ENCODE measurements at places on chromosomes 4 and X. TPM values are rescaled to one million over a fixed set of nuclear protein-coding genes. Genes with fewer than 3 reads are reported as not detected.

The TCEAL8 gene
- total RNA-seq, result 130 TPM

DNA sequence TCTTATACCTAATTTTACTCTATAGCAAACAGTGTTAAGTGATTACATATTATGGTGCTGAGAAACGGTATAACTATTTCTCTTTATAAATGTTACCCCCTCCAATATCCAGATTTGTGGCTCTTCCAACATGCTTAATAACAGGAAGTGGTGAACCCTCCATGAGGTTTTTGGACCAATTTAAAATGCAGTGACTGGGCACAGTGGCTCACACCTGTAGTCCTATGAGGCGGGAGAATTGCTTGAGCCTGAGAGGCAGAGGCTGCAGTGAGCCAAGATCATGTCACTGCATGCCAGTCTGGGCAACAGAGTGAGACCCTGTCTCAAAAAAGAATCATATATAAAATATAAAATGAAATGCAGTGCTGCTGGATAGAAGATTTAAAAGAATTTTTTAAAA lies 137.3 kb downstream of the MGST2 start:
- no peaks in the 10 kb centered on the region for H3K36me3 ChIP-seq
- H3K27ac ChIP-seq, result no peak overlapping the region
- H3K27me3 ChIP-seq, result peaks cover 18% of the 10 kb centered on the region
- no peaks in the 10 kb centered on the region for H3K4me1 ChIP-seq

The CTAG1B gene
- total RNA-seq, result not detected

DNA sequence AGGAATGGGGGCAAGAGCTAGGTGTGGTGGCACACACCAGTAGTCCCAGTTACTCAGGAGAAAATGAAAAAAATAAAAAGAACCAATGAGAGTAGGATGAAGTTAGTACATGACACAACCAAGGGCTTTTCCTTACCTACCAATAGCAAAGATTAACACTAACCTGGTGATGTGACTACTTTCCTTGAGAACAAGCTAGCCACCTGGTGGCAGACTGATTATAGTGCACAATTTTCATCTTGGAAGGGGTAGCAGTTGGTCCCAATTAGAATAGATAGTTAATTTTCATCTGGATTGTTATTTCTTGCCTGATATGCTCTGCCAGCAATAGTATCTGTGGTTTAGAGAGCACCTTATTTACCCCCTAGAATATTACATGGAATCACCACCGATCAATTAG lies 1216.8 kb upstream of the PABPC4L start:
- H3K36me3 ChIP-seq, result no peaks in the 10 kb centered on the region
- H3K4me1 ChIP-seq, result no peaks in the 10 kb centered on the region
- H3K4me3 ChIP-seq, result no peak overlapping the region

DNA sequence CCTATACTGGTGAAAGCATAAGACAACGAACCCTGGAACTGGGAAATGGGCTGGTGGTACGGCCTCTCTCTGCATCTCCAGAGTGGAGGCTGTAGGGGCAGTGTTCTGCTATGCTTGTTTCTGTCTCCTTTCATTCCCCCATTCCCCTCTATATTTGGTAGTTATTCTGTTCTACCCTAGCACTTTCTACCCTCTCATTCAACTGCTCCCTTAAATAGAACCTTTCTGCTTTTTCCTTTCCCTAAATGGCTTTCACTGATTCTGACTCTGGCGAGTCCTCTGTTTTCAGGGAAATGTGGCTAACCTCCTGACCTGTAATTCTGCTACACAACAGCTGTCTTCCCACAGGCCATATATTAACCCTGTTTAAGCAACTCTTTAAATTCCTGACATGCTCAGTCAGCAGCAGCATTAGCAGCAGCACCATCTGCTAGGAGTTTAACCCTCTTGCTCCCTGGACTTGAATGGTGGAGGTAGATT lies 94.2 kb downstream of the CXCL13 start:
- H3K27me3 ChIP-seq, result no peaks in the 10 kb centered on the region
- H3K4me3 ChIP-seq, result no peak overlapping the region
- no peak for DNase-seq
- no peak overlapping the region for H3K27ac ChIP-seq

The AKAP4 gene
- total RNA-seq, result not detected

DNA sequence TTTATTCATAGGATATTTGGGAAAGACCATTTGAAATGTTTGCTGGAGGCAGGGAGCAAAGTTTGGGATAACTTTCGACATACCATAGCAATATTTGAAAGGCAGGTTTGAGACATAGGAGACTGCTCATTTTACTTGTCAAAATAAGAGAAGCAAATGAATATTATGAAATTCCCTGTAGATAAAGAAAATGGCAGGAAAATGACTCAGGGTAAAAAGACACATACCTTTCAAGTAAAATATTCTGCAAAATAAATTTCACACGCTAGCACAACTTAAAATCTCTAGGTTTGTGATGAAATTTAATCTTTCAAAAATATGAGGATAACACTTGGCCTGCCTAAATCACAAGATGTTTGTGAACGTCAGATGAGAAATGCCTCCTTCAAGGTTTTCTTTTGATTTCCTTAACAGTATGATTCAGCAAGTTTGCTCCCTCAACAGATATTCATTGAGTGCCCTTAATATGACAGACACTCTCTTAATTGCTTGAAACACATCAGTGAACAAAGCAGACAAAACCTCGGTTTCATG lies 6.6 kb downstream of the TMEM156 start:
- no peaks in the 10 kb centered on the region for H3K27me3 ChIP-seq
- H3K27ac ChIP-seq, result peak overlapping the region; percentile 73
- H3K4me3 ChIP-seq, result no peak overlapping the region
- H3K36me3 ChIP-seq, result no peaks in the 10 kb centered on the region
- peak; percentile 72 for DNase-seq

GRCh38 chr4:7335344-7336066 lies 99.2 kb downstream of the PSAPL1 start:
- no peaks in the 10 kb centered on the region for H3K4me1 ChIP-seq
- H3K4me3 ChIP-seq, result no peak overlapping the region
- H3K36me3 ChIP-seq, result no peaks in the 10 kb centered on the region
- H3K27me3 ChIP-seq, result peaks cover 2% of the 10 kb centered on the region
